Stimulated activated CD8-positive, alpha-beta memory T cell treated with anti-CD3 and anti-CD28 coated beads, Interleukin-4, amount 100 ng/mL, for 1 hour (primary cell): ENCODE measurements at places on chromosomes 7 and 10.

DNA sequence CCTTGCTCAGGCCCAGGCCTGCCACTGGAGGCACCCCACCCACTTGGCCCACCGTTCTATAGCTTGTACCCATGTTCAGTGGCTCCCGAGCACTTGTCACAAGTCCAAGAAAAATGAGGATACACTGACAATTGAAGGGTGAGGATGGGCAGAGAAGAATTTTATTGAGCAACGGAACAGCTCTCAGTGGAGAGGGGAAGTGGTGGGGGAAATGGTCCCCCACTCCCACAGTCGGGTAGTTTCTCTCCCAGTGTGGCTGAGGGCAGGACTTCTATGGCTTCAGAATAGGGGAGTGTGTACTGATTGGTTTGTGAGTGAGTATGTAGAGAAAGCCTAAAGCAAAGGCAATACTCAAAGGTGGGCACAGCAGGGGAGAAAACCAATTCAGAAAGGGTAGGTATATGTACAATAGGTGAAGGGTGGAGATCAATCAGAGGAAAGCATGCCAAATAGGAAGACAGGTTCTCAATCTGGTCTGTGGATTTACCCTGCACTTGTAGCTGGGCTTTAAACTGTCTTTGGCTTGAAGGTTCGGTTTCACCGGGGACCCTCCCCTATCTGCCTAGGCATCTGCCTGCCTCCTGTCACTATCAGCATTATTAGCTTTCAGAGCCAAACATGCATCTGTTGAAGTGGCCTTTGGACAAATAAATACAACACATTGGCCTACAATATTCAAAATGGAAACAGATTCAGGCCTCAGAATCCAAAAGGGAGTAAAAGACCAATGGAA is 8.9 kb upstream of the TSPAN13 start:
- no peak for DNase-seq

DNA sequence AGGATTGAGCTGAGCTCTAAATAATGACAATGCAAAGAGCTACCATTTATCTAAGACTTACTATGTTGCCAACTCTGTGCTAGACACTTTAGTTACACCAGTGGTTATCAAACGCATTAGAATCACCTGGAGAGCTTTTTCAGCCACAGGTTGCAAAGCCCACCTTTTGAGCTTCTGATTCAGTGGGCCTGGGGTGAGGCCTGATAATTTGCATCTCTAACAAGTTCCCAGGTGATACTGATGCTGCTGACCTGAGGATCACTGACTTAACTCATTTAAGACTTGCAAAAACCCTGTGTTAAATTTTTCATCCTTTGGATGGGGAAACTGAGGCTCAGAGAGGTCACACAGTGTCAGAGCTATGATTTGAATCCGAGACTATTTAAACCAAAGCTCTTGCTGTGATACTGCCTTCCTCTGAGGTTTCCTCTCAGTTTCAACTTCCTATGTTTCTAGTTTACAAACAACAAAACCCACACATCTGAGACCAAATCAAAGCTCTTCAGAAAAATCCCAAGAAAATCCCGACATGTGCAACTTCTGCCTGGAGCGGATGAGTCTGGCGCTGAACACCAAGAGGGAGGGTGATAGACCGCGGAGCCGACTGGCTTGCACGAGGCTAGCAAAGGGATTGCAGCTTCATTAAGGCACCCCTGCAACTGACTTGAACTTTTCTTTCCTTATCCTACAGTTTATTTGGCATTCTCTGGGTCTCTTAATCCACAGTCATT is 124.9 kb downstream of the CYP26A1 start:
- no peak for DNase-seq

DNA sequence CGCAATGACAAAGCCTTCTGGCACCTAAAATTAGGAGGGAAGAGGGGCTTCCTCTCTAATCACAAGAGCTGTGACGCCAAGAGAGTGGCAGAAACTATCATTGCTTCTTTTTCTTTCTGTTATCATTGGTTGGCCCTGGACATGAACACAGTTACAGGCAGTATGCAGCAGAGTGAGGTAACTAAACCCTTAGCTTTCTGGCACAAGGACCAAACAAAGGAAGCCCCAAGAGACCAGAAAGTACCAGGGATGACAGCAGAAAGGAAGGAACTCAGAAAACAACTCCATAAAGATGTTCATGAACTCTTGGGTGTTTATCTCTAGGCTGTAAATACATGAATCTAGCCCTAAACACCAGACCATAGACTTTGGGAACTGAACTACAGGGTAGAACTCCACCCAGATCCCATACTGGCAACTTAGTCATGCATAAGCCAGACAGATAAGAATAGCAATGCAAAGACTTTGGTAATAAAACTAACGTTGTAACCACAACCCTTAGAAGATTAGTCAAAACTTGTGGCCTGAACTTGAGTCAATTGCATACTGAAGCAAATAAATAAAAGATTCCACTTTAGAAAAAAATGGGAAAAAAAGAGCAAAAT is 195.7 kb upstream of the PTN start:
- DNase-seq: no peak

GRCh38 chr7:119606297-119606696 is 666.7 kb upstream of the KCND2 start:
- DNase-seq: no peak

DNA sequence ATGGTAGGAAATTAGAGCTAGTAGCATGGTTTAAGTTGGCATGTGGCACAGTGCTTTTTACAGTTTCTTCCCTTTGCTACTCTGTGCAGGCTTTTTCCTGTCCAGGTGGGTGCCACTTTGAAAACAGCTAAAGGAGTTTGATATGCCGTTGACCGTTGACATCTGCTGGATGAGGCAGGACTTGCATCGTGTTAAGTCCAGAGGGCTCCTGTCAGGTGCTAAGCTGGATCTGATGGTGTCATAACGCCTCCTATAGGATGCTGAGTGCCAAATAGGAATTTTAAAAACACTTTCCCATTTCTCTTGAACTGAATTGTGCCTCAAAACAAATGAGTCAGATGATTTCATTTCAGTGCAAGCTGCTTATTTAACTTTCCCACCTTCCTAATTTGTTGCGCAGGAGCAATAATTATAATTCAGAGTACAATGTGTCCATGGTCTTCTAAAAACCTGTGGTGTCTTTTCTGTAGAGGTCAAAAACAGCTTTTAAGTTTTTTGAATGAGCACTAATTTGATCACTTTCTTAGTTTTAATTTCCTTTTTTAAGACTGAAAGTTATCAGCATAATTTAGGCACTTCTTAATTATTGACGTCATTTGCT is 178.3 kb downstream of the CDCA7L start:
- DNase-seq: no peak
